NCI-H1436 (cell line): ENCODE measurements at places on chromosomes 1 and 21.

GRCh38 chr1:167635156-167635648, 5.2 kb downstream of the RCSD1 start:
- DNase-seq = no peak

- DNase-seq = no peak
Measured at GRCh38 chr21:36103434-36103833, 31.4 kb upstream of the CBR3 start.

- no peak for DNase-seq
Measured at GRCh38 chr1:44855742-44856141, 12.7 kb upstream of the PTCH2 start.

DNA sequence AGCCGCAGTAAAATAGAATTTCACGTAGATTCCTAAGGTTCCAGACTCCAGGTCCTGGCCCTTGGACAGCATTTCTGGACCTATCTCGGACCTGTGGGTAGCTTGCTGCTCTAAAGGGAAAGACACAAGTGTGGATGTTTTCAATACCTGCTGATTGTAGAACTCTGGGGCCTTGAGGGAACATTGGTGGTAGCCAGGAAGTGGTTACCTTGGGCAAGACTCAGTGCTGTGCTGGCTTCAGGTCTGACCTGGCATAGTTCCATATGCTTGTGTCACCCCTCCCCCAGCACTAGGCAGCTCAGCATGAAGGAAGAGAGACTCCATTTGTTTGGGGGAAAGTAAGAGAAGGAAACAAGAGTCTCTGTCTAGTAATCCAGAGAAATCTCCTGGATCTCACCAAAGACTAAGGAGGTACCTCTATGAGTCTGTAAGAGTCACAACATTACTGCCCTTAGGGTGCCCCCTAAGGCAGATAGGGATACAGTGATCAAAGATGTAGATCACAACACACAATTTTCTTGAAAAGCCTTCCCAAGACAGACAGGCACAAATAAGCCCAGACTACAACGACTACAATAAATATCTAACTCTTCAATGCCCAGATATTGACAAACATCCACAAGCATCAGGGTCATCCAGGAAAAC, 398.8 kb downstream of the TGFB2 start:
- no peak for DNase-seq

- no peak for DNase-seq
Measured at GRCh38 chr1:55981010-55981650, 598.2 kb downstream of the PLPP3 start.

DNA sequence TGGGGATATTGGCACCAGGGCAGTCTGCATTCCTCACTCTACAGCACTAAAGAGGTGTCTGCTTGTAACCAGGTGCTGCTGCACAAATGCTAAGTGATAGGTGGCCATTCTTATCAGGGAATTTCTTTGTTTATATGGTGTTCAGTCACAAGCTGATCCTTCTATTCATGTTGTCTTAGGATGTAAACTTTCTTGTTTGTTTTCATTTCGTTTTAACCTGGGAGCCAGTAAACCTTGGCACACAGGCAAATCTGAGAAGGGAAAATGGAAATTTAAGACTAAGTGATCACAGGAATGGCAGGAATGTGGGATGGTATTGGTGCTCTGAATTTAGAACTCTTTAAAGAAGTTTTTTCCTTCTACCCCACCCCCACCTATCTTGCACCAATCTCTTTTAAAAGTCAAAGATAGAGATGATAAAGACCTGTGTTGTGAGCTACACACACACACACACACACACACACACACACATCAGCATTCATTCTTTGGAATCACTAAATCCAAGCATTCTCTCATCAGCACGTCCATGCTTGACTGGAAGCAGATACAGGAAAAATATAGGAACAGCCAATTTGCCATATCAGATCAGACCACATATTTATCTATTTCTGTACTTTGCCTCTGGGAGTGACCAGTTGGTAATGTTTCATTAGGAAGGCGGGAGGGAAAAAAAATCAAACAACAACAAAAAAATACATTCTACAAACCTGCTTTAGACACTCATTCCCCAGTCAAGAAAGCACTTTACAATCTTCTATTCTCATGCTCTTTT, 451.4 kb upstream of the ADGRL2 start:
- DNase-seq = no peak

DNA sequence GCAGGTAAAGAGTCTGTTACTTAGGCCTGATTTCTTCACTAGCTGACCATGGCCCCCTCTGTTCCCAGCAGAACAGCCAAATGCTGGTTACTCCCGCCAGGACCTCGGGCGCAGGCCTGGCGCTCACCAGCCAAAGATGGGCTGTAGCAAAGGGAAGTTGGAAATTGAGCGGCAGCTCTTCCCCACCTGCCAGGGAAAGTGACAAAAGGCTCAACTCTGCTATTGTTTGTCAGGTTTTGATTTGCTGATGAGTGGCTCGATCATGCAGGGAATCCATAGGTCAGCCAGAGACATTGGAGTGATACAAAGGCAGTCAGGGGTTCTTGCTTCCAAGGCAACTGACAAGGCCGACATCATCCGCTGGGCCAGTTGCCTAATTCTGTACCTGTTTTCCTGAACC, 120.1 kb downstream of the ASTN1 start:
- no peak for DNase-seq

DNA sequence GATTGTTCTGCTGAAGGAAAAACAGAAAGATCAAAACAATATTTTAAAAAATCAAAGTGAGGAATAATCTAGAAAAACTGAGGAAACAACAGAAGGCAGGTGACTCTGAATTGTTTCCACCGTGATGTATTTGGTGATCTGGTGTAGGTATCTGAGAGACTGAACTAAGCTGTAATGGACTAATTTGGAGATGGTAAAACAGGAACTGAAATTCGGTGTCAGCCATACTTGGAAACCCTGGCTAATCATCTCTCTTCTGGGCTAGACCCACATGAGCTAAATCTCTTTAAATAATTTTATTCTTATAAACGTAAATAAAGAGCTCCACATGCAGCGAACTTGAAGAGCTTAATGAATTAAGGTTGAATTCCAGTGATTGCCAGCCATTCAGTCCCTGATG, 1226.1 kb downstream of the NCAM2 start:
- no peak for DNase-seq

DNA sequence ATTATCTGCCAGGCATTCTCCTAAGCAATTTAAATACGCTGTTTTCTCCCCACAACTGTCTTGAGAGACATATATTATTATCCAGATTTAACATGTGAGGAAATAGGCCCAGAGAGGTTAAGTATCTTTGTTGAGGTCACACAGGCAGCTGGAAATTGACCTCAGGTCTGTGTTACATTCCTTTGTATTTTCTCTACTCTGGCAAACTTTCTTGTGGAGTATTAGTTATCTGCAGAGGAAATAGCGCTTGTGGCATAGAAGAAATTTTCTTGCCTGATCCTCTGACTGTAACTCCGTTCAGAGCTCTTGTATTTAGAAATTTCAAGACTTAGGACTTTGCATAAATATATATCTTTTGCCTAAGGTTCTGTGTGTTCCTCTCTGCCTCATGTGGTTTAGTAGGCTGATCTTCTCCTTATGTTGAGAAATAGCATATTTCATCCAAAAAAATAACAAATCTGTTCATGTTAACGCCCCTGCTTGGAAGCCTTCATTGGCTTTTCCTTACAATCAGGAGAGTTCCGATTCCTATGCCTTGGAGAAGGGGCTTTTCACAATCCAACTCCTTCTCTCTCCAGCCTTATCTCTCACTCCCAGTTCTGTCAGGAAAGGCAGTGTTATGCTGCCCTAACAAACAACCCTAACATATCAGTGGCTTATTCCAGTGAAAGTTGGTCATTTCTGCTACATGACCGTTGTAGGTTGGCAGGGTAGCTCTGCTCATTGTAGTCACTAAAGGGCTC, 2.5 kb upstream of the JUN start:
- DNase-seq = no peak

GRCh38 chr1:157984469-157984868, 9.0 kb upstream of the KIRREL1 start:
- DNase-seq = no peak

DNA sequence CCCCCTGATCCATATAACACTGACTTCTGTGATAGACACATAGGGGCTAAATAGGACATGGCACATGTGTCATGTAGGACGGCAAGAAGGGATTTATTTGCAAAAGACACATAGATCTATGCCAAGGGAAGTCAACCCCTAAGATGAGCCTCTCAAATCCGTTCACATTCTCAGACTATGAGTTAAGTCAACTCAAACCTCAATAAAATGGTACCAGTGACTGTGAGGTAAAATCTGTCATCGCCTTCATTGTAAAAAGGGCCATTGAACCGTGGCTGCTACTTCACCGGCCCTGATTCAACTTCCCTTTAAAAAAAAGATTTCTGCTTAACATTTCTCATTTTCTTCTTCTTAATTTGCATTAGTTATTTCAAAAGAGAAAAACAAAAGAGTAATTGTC, 144.0 kb downstream of the ZNF281 start:
- no peak for DNase-seq

DNA sequence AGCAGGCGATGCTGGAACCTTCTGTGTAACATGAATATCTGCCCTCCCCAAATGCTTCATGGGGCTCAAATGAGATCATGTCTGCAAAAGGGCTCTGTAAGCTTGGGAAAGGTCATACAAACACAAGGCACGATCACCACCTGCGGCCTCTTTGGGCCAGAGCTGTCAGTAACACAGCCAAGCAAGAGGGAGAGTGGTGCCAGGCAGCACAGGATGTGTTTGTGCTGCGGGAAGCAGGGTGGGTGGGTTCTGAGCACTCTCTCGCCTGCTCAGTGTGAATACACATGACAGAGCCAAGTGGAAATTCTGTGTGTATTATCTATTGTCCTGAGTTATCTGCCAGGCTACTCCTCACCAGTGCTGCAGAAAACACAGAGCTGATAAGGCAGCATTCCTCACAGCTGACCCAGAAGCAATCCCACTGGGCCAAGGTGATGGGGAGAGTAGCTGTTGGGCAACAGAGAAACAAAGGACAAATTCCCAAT, 101.2 kb downstream of the LAMC2 start:
- DNase-seq = no peak

DNA sequence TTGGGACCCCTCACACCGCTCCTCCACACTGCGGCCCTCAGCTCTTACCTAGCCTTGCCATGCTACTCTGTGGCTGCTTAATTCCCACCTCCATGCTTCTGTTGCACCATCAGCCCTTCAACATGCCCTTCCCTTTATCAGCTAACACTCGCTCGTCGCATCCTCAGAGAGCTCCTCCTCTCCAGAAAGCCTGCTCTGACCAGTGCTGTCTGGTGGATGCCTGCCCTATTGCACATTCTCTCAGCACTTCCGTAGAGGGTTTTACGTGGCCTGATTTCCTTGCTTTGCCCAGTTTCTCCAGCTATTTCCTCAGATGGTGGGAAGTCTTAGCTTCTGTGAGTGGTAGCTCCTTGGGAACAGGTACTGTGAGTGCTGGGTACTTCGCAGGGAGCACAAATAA, 10.3 kb upstream of the LAD1 start:
- DNase-seq = no peak

GRCh38 chr1:160465123-160465522, 57.9 kb downstream of the SLAMF6 start:
- no peak for DNase-seq

- DNase-seq = no peak
Measured at GRCh38 chr21:34128674-34129038, 55.3 kb downstream of the MRPS6 start.

DNA sequence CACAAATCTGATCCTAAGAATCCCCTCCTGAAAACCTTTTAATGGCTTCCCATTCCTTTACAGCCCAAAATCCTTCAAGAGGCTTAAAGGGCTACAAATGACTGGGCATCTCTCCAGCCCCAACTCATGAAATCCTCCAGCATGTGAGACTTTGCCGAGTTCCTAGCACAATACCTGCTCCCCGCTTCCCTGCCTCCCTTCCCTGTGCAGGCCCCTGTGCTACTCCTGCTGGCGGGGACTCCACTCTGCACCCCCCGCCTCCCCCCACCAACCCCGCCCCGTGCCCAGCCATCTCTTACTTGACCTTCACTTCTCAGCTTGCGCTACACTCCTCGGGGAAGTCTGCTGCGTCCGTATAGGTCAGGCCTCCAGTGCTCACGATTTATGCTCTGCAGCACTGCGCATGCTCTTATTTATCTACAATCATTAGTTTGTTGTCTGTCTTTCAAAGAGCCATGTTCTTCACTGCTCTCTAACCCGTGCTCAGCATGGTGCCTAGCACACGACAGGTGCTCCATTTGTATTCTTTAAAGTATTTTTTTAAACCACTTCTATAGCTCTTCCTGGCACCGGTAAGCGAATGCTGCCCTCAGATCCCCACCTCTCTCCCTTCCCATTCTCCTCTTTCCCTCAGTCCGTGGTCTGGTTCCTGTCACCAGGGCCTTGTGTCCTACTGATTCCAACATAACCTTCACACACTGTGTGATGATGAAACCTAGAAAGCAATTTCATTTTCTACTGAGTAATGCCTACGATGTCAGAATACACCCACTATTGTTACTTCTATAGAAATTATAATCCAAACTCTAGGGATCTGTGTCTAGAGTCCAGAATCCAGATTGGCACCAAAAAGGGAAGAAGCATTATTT, 37.5 kb upstream of the PLA2G2C start:
- DNase-seq = no peak

GRCh38 chr1:96191165-96191564, 530.4 kb upstream of the PTBP2 start:
- DNase-seq = no peak

DNA sequence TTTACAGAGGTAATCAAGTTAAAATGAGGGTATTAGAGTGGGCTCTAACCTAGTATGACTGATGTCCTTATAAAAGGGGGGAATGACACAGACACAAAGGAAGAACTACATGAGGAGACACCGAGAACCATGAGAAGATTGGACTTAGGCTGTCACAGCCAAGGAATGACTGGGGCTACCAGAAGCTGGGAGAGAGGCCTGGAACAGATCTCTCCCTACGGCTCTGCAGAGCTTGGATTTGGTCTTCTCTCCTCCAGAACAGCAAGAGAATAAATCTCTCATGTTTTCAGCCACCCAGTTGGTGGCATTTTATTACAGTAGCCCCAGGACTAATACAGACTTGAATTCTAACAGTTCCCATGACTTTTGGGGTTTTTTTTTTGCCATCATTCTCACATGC, 110.8 kb downstream of the PSMG1 start:
- DNase-seq = no peak

- DNase-seq = no peak
Measured at GRCh38 chr1:103024051-103024450, 84.3 kb downstream of the COL11A1 start.

GRCh38 chr1:29279951-29280391, 43.6 kb downstream of the PTPRU start:
- DNase-seq = no peak

GRCh38 chr1:233679030-233679429, 65.1 kb downstream of the KCNK1 start:
- no peak for DNase-seq

DNA sequence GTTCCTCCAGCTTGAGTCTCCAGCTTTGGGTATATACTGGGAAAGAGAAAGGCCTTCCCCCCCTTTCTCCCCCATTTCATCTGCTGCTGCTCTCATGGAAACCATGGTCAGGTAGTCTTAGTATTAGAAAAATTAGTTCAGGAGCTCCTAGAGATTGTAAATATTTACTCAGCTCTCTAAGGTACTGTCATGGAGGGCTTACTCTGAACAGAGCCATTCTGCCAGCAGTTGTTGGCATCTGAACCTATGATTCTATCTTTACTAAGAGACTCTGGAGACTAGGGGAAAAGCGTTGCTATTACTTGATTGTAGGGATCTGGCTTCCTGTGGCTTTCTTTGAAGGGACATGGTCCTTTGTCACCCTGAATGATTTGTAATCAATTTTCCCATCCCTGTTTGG, 6.1 kb downstream of the INTS3 start:
- DNase-seq = no peak
